ENCODE measurements at places on chromosomes 7 and 10. TPM values are rescaled to one million over a fixed set of nuclear protein-coding genes. Genes with fewer than 3 reads are reported as not detected.
A peak's percentile ranks its signal among the peaks of the same experiment; 100 is the strongest.

ZC3HAV1L gene
- 10.1 TPM for total RNA-seq

WDFY4 gene
- not detected for total RNA-seq

NUTM2E gene
- total RNA-seq, result 0.12 TPM

ANKRD7 gene
- total RNA-seq, result not detected

GRCh38 chr7:90485734-90486316 is 16.4 kb downstream of the PTTG1IP2 start:
- no peaks in the 10 kb centered on the region for H3K4me1 ChIP-seq
- H3K36me3 ChIP-seq, result no peaks in the 10 kb centered on the region
- H3K4me3 ChIP-seq, result no peak overlapping the region
- no peak for DNase-seq
- H3K27ac ChIP-seq, result no peak overlapping the region
- no peaks in the 10 kb centered on the region for H3K27me3 ChIP-seq

DNA sequence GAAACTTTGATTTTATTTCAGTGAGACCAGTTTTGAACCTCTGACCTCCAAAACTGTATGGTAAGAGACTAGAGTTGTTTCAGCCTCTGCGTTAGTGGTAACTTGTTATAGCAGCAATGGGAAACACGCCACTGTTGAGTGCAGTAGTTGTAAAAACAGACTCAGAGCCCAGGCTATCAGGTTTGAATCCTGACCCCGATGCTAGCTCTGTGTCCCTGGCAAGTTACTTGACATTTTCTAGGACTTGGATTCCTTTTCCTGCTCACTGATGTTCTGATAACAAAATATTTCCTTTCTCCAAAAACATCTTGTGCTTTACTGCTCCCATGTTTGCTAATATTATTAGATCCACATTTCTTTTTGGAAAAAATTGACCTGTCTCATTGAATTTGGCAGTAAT is 131.0 kb downstream of the PLXDC2 start:
- no peaks in the 10 kb centered on the region for H3K4me1 ChIP-seq
- H3K27ac ChIP-seq, result no peak overlapping the region
- DNase-seq, result no peak
- H3K36me3 ChIP-seq, result no peaks in the 10 kb centered on the region

DNA sequence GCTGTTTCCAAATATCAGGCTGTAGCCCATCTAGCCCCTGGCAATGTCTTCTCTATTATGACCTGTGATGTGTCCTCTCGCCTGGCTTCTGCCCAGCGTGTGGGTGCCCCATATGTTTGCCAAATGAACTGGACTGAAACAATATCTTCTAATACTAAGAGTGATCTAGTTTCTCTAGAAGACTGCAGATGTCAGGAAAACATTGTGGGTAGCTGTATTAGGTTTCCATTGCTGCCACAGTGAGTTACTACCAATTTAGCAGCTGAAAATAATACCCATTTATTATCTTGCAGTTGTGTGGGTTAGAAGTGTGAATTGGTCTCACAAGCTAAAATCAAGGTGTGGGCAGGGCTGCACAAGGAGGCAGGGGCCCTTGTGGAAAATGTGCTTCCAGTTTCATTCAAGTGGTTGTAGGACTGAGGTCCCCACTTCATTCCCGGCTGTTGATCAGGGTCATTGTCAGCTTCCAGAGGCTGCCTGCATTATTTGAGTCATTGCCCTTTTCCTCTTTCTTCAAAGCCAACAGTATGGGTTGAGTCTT is 202.8 kb upstream of the BMPER start:
- peaks cover 17% of the 10 kb centered on the region for H3K27me3 ChIP-seq
- H3K27ac ChIP-seq, result no peak overlapping the region
- DNase-seq, result no peak
- no peaks in the 10 kb centered on the region for H3K36me3 ChIP-seq
- H3K4me3 ChIP-seq, result no peak overlapping the region

- H3K27ac ChIP-seq, result no peak overlapping the region
- no peaks in the 10 kb centered on the region for H3K36me3 ChIP-seq
- no peak overlapping the region for H3K4me3 ChIP-seq
These were observed 93.1 kb upstream of the HABP2 start for GRCh38 chr10:113459626-113460280.

GRCh38 chr10:99430116-99430450 is 341 bp downstream of the GOT1 start:
- peak overlapping the region; percentile 77 for H3K4me3 ChIP-seq
- peaks cover 6% of the 10 kb centered on the region for H3K4me1 ChIP-seq
- H3K27ac ChIP-seq, result peak overlapping the region; percentile 68
- DNase-seq, result peak; percentile 18
- 0 out of 2 replicates have a peak, but pooled peaks cover 6% of the 10 kb centered on the region for H3K36me3 ChIP-seq

DNA sequence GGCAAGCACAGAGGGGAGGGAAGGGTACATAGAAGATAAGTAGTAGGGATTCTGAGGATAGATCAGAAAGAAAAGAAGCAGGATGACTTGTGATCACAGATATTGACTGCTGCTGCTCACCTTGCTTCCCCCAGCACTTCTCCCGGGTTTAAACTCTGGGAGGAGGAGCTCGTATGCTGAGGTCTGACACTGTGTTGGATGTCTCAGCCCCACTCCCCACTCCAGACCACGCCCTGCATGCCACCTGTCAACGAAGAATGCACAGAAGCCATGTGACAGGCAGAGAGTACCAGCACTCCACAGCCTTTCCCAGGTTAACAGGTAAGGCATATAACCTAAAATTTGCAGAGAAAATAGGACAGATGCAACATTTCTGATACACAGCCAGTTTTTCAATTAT is 388.9 kb downstream of the TNS3 start:
- no peak overlapping the region for H3K27ac ChIP-seq
- no peaks in the 10 kb centered on the region for H3K27me3 ChIP-seq
- DNase-seq, result no peak

- peaks cover 3% of the 10 kb centered on the region for H3K4me1 ChIP-seq
- peak; percentile 79 for DNase-seq
- H3K27ac ChIP-seq, result no peak overlapping the region
These were observed 35.7 kb upstream of the MTPAP start for GRCh38 chr10:30384701-30385201.

- no peak overlapping the region for H3K27ac ChIP-seq
- DNase-seq, result no peak
- peaks cover 34% of the 10 kb centered on the region for H3K36me3 ChIP-seq
- no peak overlapping the region for H3K4me3 ChIP-seq
These were observed 24.2 kb downstream of the COL1A2 start for GRCh38 chr7:94418851-94419250.

- H3K27me3 ChIP-seq, result no peaks in the 10 kb centered on the region
- no peak for DNase-seq
- no peaks in the 10 kb centered on the region for H3K36me3 ChIP-seq
- no peak overlapping the region for H3K27ac ChIP-seq
- no peak overlapping the region for H3K4me3 ChIP-seq
These were observed 19.8 kb upstream of the TRIL start for GRCh38 chr7:28977881-28978280.

- H3K27me3 ChIP-seq, result peaks cover 5% of the 10 kb centered on the region
- H3K4me1 ChIP-seq, result no peaks in the 10 kb centered on the region
- no peaks in the 10 kb centered on the region for H3K36me3 ChIP-seq
- no peak for DNase-seq
- no peak overlapping the region for H3K4me3 ChIP-seq
These were observed 29.1 kb downstream of the TNRC18 start for GRCh38 chr7:5394264-5395105.

DNA sequence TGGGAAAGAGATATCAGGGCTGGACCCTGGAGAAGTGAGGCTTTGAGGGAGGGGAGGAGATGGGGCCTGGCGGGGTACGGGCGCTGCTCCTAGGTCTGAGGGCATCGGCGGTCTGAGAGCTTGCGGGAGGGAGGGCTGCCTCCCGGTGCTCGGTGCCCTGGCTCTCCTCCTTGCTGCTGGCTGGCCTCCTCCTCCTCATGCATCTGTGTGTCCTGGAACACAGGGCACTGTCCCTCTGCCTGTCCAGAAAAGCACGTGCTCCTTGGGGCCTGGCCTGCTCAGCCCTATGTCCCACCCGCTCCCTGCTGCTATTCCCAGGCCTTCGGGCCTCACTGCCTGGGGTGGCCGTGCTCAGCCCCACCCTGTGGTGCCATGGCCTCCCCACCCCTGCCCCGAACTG is 166.9 kb downstream of the RNF216 start:
- no peak for DNase-seq
- no peak overlapping the region for H3K4me3 ChIP-seq
- no peaks in the 10 kb centered on the region for H3K36me3 ChIP-seq
- no peaks in the 10 kb centered on the region for H3K27me3 ChIP-seq
- H3K4me1 ChIP-seq, result peaks cover 13% of the 10 kb centered on the region

DNA sequence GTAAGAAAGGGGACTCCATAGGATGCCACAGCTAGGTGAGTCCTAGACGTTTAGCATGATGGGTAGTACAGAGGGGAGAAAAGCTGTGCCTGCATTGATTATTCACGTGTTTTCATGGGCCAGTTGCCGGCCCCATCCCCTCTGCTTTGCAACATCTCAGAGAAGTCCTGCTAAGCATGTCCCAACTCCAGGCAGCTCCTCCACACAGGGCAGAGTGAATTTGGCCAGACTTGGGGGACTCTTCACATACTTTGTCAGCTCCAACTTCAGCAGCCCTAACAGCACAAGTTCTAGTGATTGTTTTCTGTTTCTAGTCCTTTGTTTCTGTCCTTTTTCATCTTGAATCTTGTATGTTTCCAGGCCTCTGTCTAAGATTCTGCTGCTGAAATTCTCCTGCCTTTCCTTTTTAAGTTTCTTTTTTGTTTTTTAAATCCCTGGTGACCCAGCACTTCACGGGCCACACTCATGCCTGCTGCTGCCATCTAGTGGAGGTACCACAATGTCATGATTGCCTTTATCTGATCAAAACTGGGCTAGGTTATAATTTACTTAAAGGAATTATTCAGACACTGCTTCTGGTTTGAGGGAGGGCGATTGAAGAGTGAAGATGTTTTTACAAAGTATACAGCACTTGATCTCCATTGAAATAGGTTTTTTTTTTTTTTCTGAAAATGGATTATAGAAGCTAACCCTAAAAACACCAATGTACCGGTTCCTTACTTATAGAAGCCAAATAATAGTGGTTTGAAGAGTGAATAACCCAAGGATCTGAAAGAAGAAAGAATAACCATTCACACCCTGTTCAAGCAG is 276.9 kb downstream of the CSTF2T start:
- H3K36me3 ChIP-seq, result no peaks in the 10 kb centered on the region
- H3K27ac ChIP-seq, result no peak overlapping the region
- H3K4me1 ChIP-seq, result no peaks in the 10 kb centered on the region

Measured in GM23338 (cell line).